ENCODE measurements at places on chromosomes 7 and 10. TPM values are rescaled to one million over a fixed set of nuclear protein-coding genes. Genes with fewer than 3 reads are reported as not detected.

The KIAA1549 gene
- total RNA-seq: 0.35 TPM

The EBF3 gene
- 8.8 TPM for total RNA-seq

The MICALL2 gene
- total RNA-seq: 13.7 TPM

The SPDYE1 gene
- total RNA-seq: not detected

The PRTFDC1 gene
- total RNA-seq: 12.6 TPM

The MSMB gene
- not detected for total RNA-seq

The ZFAND2A gene
- total RNA-seq: 10.1 TPM

The OR2A12 gene
- not detected for total RNA-seq

The STMP1 gene
- 12.0 TPM for total RNA-seq

The NRG3 gene
- total RNA-seq: 0.15 TPM

The GRM3 gene
- total RNA-seq: not detected

The HKDC1 gene
- total RNA-seq: 0.35 TPM

The AGAP3 gene
- total RNA-seq: 31.1 TPM

The PNLIP gene
- total RNA-seq: not detected

The ZWINT gene
- total RNA-seq: 16.1 TPM

The FKBP6 gene
- total RNA-seq: not detected
